ENCODE measurements at places on chromosomes 7 and 10.

DNA sequence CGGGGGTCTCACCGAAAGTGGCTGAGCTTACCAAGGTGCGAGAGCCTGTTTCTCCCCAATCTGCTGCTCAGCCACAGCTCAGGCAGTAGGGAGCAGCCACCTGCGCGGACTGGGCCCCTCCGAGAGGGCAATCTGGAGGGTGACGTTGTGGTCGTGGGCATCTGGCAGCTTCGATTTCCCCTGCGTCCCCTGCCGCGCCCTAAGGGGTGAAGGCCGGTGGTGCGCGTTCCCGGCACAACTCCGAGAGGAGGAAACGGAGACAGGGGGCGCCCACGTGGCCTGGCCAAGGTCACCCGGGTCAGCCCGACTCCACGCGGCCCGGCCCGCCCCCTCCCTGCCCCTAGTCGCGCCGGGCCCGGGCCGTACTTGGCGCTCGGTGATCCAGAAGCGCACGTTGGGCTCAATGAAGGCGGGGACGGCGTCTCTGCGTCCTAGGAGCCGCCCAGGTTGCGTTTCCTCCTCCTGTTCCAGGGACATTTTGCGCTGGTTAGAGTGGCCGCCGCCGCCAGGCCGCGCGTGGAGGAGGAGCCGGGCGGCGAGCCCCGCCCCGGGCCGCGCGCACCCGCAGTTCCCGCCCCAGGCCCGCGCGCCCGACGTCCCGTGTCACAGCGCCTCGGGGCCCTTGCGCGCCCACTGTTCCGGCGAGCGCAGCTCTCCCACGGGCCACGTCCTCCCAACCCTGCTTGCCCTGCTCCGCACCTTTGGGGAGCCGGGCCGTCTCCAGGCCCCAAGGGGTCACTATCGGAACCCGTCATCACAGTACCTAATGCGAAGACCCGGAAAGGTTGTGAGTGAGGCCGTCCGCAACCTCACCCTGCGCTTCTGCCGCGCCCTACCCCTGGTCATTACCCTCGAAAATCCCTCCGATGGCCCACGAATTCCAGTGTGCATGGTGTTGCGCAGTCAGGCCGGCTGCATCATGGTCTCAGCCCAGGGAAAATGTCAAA lies at the start of gene SFXN4:
SFXN4 (minus strand) TSS at position 544 of the 947 bp plus-strand sequence; CDS start at position 477, 67 bp downstream.
- DNase-seq = peak; percentile 83

DNA sequence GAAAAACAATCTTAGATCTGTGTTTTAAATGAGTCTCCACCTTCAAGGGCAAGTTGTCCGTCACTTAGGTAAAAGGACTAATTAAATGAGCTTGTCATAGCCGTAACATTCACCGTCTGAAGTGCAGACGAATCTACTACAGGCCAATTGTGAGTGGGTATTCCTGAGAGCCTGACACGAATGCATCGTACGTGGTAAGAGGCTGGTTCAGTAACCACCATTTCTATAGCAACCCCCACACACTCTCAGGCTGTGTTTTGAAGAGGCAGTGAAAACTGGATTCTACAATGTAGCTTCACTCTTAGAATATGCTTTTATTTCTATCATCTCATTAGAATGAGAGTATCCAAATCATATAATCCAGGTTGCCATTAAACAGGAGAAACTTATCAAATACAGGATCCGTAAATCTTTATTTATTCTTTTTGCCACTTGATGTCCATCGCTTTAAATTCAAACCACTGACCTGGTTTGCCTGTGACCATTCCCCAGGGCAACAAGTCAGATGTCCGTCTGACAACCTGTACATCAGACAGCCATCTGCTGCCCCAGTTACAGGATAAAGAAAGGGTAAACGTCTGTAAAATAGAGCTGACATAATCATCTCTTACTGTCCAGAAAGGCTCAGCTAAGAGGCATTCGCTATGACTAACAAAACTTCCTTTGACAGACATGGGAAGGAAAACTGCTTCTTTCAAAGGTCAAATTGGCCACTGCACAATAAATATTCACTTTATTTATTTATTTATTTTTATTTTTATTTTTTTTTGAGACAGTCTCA lies 70.3 kb upstream of the NMT2 start:
- no peak for DNase-seq

GRCh38 chr7:107964510-107964909 lies 38.5 kb downstream of the LAMB1 start:
- DNase-seq = no peak

DNA sequence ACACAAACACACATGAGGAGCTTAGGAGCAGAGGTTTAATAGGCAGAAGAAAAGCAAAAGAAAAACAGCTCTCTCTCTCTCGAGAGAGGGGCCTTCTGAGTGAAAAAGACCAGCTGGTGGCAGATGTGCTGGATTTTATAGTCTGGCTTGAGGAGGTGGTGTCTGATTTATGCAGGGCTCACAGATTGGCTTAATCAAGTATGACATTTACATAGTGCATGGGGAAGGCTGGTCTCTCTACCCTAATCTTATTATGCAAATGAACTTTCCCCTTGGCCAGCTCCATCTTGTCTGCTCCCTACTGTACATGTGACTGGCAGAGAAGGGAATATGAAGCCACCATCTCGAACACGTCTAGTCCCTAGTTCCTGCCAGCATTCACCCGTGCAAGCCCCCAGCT lies 219.5 kb upstream of the ZNF804B start:
- no peak for DNase-seq

- DNase-seq = no peak
Observed at GRCh38 chr10:123804716-123805115, 86.9 kb downstream of the CPXM2 start.

DNA sequence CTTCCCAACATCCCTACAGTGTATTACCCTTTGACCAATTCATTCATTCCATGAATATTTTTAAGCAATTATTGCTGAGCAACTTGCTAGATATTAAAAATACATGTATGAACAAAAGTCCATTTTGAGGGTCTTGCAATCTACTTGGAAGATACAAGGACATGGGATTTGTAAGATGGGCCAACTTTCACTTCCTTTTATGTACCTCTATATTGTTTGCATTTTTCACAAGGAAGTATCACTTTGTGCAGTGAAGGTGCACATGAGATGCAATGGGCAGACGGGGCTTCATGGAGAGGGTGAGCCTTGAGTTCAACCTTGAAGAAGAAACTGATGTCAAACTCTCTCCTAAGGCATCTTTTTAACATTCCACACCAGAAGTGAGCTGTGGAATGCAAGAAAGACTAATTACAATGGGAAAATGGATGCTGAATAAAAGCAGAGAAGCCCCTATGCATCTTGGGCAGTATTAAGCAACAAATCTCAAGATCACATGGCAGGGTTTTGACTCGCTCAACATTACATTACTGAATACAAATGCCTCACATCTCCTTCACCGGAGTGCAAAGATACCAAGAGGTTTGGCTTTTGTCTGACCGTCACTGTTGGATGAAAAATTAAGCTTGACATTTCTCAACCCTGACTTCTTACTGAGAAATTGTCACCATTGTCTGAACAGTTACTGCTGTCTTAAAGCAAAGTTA lies 341.5 kb downstream of the ELMO1 start:
- no peak for DNase-seq

DNA sequence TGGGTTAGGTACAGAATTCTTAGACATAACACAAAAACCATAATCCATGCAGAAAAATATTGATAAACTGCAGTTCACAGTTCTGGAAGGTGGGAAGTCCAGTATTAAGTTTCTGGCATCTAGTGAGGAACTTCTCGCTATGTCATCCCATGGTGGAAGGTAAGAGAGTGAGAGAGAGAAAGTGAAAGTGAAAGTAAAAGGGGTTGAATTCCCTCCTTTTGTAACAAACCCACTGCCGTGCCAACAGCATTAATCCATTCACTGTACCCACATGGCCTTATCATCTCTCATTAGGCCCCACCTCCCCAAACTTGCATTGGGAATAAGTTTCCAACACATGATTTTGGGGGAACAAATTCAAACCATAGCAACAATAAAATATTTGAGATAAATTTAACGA lies 17.1 kb downstream of the ZNF485 start:
- DNase-seq = peak; percentile 34

GRCh38 chr7:140081774-140082425 lies 19.1 kb upstream of the PARP12 start:
- no peak for DNase-seq

DNA sequence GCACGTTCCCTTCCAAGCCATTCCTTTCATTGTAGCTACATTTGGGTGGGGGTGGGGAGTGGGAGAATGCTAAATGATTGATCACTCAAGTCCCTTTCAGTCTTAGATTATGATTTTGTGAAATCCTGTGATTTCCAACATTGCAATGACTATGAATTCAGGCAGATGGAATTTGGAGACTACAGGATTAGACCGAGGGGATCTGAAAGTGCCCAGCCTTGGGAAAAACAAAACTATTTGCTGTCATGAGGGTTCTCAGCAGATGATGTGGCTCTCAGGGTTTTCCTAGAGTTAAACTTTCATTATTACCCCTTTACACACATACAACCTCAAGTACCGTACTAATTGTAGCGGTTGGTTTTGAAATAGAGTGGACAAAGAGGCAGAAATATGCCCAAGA lies 4.7 kb downstream of the MACROH2A2 start:
- DNase-seq = no peak

DNA sequence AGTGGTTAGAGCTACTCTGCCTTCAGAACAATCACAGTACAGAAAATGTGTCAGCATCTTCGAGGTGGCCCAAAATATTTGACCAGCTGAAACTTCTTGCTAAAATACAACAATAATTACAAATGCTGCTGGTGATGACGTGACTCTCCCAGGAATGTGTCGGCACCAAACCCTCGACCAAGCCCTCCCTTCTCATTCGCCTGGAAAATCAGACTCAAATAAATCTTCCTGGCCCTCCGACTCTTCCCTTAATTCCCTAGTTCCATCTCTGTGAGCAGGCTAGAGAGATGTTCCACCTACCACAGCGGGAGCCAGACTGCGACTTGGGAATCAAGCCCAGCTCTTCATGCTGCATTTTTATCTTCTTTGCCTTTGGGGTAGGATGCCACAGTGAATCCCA lies 4.1 kb downstream of the PRSS2 start:
- no peak for DNase-seq

GRCh38 chr7:132904209-132904608 lies 177.7 kb downstream of the CHCHD3 start:
- DNase-seq = no peak

DNA sequence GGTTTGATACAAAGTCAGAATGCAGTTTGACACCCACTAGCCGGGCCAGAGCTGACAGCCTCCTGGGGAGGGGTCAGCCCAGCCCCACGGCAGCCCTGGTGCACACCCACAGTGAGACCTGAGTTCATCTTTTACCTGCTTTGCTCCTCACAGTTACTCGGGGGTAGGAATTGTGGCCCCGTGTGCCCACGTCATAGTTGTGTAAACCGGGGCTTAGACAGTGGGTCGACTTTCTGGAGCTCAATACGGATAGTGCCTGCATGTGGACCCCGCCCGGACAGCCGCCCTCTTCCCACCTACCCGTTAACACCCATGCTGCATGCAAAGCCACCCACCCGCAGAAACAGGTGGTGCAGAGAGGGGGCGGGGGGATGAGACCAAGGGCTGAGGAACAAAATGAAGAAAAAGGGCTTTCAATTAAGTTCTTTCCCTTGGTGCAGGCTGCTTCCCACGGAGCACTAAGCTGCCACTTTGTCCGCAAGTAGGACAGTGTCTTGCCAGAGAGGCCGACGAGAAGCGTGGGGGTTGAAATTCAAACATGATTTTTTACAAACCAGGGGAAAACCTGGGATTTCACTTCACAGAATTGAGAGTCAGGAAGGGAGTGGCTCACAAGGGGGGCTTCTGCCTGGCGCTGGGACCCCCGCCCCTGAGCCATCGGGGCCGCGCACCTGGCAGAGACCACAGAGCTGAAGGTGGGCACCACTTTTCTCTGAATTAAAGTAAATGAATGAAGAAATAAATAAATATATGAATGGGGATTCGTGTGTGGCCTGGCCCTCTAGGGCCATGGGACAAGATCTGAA lies 24.6 kb upstream of the FOXL3 start:
- DNase-seq = no peak

DNA sequence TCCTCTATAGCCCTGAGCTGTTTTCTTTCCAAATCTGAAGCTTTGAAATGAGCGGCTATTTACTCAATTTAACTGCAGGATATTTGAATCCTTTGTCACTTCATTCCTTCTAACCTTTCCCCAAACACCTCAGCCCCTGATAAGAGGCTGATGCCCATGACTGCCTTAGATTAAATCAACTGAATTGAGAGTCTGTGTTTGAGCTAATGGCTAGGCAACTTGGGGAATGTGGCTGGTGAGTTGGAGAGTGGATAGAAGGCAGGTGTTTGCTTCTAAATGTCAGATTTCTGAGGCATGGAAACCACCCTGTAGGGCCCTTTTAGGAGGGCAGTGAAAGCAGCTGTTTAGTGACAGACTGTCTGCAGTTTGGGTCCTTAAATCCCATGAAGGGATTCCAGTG lies 759.9 kb downstream of the LRMDA start:
- no peak for DNase-seq

Measured in CD4-positive, alpha-beta T cell treated with Interleukin-12 subunit alpha and Interleukin-12 subunit beta, for 1 hour (primary cell).